ENCODE measurements at places on chromosomes 13 and 19. TPM values are rescaled to one million over a fixed set of nuclear protein-coding genes. Genes with fewer than 3 reads are reported as not detected.

- DNase-seq, result no peak
These were observed 300.5 kb downstream of the NALCN start for GRCh38 chr13:101115762-101116171.

The FAAP24 gene
- total RNA-seq, result 1.0 TPM

DNA sequence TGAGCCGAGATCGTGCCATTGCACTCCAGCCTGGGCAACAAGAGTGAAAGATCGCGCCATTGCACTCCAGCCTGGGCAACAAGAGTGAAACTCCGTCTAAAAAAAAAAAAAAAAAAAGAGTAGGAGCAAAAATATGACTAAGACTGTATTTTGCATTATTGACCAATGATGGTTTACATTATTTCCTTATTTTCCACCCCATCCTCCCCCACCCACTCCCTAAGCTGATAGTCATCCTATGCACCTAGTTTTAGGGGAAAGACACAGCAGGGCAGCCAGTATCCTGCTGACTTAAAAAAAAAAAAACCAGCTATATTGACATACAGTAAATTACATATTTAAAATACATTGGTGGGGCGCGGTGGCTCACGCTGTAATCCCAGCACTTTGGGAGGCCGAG is 25.1 kb downstream of the VAV1 start:
- no peak for DNase-seq

GRCh38 chr13:114147803-114148520 is 15.5 kb upstream of the RASA3 start:
- DNase-seq, result no peak

DNA sequence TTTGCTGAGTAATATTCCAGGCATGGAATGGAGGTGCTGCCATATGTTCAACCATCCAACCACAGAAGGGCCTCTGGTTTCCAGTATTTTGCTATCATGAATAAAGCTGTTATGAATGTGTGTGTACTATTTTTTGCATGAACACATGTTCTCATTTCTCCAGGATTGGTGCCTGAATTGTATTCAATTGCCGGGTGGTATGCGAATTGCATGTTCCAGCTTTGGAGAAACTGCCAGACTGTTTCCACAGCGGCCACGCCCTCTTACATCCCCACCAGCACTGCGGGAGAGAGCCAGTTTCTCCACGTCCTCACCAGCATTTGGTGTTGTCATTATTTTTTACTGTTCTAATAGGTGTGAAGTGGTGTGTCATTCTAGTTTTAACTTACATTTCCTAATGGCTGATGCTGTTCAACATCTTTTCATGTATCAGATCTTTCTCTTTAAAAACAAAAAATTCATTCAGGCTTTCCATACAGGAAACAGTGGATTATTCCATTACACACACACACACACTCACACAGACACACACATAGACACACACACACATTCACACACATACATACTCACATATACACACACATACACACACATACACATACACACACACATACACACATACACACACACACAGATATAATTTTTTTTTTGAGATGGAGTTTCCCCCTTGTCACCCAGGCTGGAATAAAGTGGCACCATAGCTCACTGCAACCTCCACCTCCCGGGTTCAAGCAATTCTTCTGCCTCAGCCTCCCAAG is 154.1 kb downstream of the PTPRS start:
- DNase-seq, result no peak

DNA sequence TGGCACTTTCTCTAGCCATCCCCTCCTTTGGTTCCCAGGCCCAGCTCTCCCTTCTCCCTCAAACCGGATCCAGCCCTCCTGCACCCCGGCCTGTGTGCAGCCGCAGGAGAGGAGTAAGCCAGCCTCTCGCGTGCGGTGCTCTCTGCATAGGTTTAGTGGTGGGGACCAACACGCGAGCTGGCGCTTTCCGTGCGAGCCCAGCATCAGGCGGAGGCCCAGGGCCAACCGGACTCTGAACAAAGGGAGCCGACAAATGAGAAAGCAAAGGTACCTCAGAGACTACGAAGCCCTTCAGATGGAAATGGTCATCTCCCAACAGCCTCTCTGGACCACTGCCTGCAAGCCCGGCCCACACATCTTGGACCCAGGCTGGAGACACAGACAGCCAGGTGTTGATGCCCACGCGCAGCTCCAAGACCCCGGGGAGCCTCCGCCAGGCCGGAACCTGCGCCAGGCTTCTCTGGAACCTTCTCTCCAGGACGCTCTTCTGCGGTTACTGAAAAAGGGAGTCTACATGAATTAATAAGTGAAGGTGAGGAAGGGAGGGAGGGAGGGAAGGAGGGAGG is 16.5 kb upstream of the LATS2 start:
- DNase-seq, result no peak

The IL17D gene
- total RNA-seq, result 0.26 TPM

GRCh38 chr19:13072188-13072908 is 30.3 kb downstream of the LYL1 start:
- DNase-seq, result no peak

The NLRP4 gene
- not detected for total RNA-seq

The IQCN gene
- 8.1 TPM for total RNA-seq

GRCh38 chr13:27006519-27007161 is 165.0 kb downstream of the USP12 start:
- no peak for DNase-seq

The KLF1 gene
- not detected for total RNA-seq

DNA sequence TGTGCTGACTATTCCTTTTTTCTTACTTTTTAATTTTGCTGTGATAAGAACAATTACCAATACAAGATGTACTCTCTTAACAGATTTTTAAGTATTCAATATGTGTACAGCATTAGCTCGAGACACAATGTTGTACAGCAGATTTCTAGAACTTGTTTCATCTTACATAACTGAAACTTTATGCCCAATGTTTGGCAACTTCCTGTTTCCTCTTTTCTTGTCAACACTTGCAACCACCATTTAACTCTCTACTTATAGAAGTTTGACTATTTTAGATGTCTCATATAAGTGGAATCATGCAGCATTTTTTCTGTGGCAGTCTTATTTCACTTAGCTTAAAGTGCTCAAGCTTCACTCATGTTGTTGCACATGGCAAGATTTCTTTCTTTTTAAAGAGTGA is 1426.8 kb downstream of the SLITRK5 start:
- no peak for DNase-seq

DNA sequence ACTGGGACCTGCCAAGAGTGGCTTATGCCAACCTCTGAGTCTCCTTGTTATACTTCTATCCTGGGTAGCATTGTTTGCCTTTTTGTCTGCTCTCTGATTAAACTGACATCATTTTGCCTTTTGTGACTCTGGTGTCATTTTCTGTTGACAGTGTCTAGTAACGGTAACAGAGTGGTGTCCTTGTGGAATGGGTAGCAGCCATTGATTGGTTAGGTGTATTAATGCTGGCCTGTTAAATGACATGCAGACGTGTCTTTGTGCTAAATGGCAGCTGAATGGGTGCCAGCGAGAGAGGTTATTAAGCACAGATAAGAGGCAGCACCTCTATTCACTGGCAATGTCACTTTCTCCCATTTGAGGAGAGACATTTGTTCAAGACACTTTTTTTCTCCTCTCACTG is 1289.4 kb downstream of the PCDH9 start:
- DNase-seq, result no peak

DNA sequence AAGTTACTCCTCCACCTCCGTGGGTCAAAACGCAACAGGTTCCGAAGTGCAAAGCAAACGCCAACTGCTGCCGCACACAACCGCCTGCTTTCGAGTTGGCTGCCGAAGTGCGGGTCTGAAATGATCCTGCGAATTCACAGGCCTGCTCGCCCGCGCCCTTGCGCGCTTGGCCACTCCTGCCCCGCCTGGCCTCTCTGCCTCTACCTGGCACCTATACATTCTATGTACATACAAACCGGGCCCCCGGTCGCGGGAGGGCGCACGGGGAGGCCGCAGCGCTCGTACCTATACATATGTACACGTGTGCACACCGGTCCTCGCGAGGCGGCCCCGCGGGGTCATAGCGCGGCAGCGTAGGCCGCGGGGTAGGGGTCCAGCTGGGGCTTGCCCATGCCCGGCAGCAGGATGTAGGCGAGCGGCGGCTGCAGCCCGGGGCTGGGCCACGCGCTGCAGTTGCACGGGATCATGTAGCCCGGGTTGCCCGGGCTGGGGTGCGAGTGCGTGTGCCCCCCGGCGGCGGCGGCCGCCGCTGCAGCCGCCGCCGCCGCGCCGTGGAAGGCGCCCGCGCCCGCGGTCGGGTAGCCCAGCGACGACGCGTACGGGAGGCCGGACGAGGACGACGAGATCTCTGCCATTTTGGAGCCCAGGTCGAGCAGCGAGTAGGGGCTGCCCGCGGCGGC is 1.3 kb downstream of the SOX21 start:
- no peak for DNase-seq

The CAPN12 gene
- total RNA-seq, result 8.0 TPM

GRCh38 chr19:13827656-13828055 is 32.4 kb downstream of the ZSWIM4 start:
- DNase-seq, result no peak

DNA sequence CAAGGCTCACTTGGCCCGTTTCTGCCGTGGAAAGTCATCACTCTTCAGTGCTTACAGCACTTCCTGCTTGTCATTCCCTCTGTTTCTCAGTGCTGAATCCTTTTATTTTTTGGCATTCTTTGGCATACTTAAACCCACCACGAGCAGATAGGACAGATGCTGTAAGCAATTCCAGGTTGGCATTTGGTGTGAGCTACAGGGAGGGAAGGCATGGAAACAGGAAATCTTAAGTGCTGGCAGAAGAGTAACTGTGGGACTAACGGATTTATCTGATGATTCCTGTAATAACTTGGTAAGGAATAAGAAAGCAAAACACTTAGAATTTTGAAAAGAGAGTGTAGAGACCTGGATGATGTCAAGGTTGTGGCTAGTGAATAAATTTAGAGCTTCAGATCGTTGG is 273.4 kb downstream of the GPC6 start:
- no peak for DNase-seq

Measured in suprapubic skin (tissue), 4 donors.